ENCODE measurements at places on chromosomes 2 and 18.

GRCh38 chr2:100887039-100887578, 67.2 kb downstream of the NPAS2 start:
- DNase-seq: no peak

DNA sequence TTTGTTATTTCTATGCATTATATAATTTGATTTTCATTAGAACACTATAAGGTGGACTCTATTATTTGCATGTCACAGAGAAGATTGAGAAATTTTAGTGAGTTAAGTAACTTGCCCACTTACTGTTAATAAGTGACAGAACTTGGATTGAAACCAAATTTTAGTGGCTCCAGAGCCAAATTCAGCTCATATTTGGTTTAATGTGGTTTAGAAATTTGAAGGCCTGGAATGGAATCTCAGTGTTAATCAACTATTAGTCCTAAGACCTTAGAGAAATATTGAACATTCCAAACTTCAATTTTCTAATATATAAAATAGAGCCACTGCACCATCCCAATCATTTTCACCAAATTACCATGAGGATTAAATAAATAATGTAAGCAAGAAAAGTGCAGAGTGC, 281.6 kb downstream of the ZNF385B start:
- DNase-seq: no peak

GRCh38 chr2:11499081-11499743, 33.3 kb upstream of the E2F6 start:
- DNase-seq: no peak

DNA sequence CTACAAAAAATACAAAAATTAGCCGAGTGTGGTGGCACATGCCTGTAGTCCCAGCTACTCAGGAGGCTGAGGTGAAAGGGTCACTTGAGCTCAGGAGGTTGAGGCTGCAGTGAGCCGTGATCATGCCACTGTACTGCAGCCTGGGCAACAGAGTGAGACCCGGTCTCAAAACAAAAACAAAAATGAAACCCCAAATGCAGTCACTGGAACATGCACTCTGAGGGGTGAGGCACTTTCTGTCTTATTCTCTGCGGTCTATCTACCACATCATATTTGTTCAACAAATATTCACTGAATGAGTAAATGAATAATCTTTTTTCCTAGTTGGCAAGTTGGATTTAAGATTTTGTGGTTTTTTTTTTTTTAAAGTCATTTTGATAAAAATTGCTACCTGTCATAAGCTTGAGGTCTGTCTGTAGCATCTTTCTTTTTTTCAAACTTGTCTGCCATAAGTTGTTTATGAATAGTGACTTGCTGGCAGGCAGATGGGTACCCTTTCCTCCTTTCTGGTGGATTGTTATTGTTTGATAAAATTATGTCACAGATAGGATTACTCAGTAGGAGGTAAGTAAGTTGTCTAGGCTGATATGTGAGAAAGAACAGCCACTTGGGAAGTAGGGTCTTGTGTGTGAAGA, 11.8 kb downstream of the CHRNA1 start:
- peak; percentile 28 for DNase-seq

- DNase-seq: no peak
These were observed 59.2 kb upstream of the FZD7 start for GRCh38 chr2:201974171-201975100.

DNA sequence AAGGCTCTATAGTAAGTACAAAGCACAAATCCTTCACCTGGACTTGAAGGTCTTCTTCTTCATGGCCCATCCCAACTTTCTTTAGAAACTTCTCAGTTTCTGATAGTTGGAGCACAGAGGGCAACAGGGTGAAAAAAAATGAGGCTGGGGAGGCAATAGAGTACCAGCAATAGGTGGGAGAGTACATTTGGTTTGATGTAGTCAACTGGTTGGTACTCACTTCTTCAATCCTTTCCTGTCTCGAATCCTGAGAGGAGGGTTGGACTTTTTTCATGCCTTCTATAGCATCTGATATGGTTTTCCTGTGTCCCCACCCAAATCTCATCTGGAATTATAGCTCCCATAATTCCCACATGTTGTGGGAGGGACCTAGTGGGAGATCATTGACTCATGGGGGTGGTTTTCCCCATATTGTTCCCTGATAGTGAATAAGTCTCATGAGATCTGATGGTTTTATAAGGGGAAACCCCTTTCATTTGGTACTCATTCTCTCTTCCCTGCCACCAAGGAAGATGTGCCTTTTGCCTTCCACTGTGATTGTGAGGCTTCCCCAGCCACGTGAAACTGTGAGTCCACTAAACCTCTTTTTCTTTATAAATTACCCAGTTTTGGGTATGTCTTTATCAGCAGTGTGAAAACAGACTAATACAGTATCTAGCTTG, 75.9 kb upstream of the LCLAT1 start:
- no peak for DNase-seq

GRCh38 chr18:49016648-49017539, 66.1 kb upstream of the SMAD7 start:
- DNase-seq: peak; percentile 81

GRCh38 chr2:51995293-51995692, 963.4 kb upstream of the NRXN1 start:
- DNase-seq: peak; percentile 73

DNA sequence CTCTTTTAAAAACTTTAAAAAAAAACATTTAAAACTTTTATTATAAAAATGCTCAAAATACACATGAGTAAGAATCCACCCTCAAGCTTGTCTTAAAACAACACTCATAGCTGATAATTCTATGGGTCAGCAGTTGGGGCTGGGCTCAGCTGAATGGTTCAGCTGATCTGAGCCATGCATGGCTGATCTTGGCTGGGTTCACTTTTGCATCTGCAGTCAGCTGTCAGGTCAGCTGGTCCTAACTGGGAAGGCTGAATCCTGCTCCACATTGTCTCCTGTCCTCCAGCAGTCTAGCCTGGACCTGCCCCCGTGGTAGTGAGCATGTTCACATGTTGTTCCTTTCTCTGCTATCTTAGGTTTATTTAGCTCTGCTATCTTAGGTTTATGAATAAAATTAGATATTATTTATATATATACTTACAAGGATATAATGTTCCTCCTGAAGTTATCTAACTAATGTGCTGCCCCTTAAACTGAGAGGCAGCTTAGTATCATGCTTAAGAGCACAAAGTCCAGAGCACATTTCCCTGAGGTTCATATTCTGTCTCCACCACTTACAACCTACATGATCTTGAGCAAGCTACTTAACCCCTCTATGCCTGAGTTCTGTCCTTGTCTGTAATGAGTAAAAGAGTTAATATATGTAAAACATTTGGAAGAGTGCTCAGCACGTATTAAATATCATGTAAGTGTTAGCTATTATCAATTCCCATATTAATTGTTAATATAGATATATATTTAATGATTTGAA, 309.4 kb downstream of the PTPRM start:
- no peak for DNase-seq

DNA sequence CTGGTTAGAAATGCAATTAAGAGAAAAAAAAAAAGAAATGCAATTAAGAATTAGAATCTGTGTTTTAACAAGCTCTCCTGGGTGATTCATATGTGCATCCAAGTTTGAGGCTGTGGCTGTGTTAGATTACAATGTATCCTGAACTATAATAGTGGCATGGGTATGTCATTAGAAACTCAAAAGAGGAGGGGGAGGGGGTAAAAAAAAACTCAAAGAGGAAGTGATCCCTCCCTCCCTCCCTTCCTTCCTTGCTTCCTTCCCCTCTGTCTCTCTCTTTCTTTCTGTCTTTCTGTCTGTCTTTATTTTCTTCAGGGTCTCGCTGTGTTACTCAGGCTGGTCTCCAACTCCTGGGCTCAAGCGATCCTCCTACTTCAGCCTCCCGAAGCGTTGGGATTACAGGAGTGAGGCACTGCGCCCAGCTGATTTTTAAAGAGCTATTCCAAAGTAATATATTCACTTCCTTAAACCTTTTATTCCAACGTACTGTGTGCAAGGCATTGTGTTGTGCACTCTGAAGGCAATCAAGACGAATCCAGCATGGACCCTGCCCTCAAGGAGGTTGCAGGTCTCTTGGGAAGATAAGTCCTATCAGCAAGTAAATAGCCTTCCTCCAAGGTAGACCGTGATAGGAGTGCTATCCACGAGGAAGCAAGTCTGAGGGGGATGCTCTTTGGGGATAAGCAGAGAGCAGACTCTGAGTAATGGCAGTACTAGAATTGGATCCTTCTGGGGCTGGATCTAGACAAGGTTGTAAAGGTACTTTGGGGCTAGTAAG, 35.9 kb upstream of the MCFD2 start:
- no peak for DNase-seq

GRCh38 chr18:30925795-30926194, 116.7 kb downstream of the DSC3 start:
- DNase-seq: peak; percentile 1

- peak; percentile 38 for DNase-seq
These were observed 130.6 kb downstream of the SPOPL start for GRCh38 chr2:138632066-138632620.

- DNase-seq: no peak
These were observed 617.5 kb upstream of the SOX11 start for GRCh38 chr2:5074733-5075132.

GRCh38 chr2:106107509-106108131, 86.5 kb downstream of the UXS1 start:
- peak; percentile 63 for DNase-seq

GRCh38 chr18:45137087-45137419, 456.4 kb downstream of the SETBP1 start:
- no peak for DNase-seq

DNA sequence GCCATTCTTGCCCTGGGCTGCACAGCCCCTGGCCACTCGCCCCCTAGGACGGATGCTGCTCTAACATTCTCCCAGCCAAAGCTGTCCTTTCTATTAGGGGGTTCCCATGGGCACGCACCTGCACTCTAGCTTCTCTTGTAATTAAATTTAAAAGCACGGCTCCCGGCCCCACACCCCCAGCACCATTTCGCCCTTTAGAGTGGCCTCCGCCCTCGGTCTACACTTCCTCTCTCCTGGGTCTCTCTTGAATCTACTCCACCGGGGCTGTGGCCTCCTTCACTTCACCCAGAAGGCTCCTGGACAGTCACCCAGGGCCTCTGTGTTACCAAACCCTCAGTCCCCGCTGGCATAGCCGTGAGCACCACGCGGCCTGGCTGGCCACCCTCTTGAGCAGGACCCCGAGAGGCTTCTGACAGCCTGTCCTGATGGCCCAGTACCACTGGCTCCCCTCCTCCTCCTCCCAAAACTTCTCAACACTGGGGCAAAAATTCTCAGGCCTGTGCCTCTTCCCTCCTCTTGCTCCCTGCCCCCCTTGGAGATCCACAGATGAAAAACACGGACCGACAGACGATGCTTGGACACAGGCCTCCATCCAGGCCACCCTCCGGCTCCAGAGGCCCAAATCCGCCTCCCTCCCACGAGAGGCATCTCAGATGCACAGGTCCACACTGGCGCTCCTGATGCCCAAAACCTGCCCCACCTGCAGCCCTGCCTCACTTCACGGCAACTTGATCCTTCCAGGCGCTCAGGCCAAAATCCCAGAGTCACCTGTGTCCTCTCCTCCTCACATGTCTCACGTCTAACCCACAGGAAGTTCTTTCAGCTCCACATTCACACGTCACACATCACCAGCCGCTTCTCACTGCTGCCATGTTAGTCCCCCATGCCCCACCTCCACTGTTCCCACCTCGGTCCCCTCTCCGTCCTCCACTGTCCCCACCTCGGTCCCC, 6.9 kb upstream of the RAB17 start:
- DNase-seq: no peak

DNA sequence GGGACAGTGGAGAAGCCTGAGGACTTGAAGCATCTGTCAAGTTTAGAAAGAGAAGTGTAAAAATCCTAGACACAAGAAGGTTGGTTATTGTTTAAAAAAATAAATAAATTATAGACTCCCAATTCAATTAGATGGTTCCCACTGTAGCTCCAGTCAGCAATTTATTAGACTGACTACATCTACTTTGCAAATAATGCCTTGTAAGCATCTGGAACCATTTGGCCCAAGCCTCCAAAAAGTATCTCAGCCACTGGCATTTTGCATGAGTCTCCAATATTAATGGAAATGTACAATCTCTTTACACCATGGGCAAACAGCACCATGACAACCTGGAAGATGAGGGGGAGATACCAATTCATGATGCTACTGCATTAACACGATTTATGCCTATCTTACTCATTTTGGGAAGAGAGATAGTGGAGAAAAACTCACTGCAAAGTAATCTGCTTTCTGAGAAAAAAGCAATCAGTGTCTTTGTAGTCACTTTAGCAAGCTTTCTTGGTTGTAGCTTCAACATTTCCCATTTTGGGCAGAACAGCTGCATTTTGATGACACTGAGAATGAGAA, 2.8 kb downstream of the NYAP2 start:
- DNase-seq: no peak

DNA sequence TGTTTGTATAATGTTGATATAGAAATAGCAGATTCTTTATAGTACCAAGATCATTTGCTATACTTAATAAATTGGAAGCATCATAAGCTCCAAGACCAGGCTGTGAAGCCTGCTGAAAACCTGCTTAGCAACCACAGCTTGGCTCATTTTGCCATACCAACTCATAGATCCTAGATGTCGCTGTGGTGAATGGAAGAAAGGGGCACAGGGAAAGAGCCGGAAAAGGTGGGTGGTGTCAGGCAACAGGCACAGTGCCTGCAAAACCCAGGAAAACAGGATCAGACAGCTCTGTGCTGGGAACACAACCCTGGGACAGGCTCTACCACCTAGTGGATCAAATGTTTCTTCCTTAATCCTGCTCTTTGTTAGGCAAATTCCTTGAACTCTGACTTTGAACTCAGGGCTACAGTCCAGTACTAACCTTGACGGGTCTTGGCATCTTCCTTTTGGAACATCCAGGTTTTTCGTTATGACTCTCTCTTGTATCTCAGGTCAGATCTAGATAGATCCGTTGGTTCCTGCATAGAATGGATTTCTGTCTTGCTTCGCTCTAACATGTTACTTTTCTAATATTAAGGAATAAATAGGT, 31.6 kb downstream of the TWSG1 start:
- peak; percentile 39 for DNase-seq

GRCh38 chr2:164178835-164179465, 442.3 kb downstream of the GRB14 start:
- peak; percentile 20 for DNase-seq

GRCh38 chr2:68692511-68692910, 42.1 kb upstream of the ARHGAP25 start:
- DNase-seq: no peak

GRCh38 chr2:99275882-99276281, 20.4 kb upstream of the LYG2 start:
- no peak for DNase-seq

DNA sequence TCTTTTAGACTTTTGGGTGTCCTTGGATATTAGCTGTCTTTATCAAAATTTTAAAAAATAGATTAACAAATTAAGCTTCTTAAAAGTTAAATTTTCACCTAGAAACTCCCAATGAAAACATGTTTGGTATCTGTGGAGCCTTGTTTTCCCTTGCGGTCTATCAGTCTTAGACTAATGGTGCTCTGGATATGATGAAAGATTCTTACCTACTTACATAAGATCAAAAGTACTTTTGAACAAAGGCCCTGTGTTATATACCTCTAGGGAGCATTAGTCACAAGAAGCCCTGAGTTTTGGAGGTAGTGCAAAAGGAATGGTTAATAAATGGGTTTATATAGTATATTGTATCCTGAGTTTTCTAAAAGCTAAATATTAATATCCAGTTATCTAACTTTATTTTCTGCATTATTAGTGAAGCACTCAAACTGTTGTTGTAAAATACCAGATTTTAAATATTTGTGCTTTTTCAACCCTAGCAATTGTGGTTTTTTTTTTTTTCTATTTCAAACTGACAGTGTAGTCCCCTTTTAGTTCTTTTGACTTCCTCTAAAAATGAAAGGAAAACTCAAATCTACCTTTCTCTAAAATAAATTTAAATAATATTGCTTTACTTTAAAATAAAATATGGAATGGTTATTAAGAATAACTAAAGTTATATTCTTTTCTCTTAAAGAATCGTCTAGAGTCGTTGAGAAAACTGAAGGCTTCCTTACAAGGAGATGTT, 18.1 kb downstream of the NDC80 start:
- no peak for DNase-seq

All from iris pigment epithelial cell (primary cell).